ENCODE measurements at places on chromosomes 3 and 15. TPM values are rescaled to one million over a fixed set of nuclear protein-coding genes. Genes with fewer than 3 reads are reported as not detected.

The ACKR2 gene
- total RNA-seq: 8.9 TPM

- DNase-seq: no peak
- peaks cover 4% of the 10 kb centered on the region for H3K4me1 ChIP-seq
- no peaks in the 10 kb centered on the region for H3K27me3 ChIP-seq
- no peak overlapping the region for H3K4me3 ChIP-seq
Measured at GRCh38 chr3:105826778-105827634, 41.8 kb downstream of the CBLB start.

GRCh38 chr3:11900824-11901223, 54.1 kb upstream of the TAMM41 start:
- no peaks in the 10 kb centered on the region for H3K4me1 ChIP-seq
- H3K4me3 ChIP-seq: no peak overlapping the region
- no peak for DNase-seq
- H3K27me3 ChIP-seq: no peaks in the 10 kb centered on the region
- H3K36me3 ChIP-seq: no peaks in the 10 kb centered on the region
- H3K27ac ChIP-seq: no peak overlapping the region

The PCOLCE2 gene
- 1.9 TPM for total RNA-seq

DNA sequence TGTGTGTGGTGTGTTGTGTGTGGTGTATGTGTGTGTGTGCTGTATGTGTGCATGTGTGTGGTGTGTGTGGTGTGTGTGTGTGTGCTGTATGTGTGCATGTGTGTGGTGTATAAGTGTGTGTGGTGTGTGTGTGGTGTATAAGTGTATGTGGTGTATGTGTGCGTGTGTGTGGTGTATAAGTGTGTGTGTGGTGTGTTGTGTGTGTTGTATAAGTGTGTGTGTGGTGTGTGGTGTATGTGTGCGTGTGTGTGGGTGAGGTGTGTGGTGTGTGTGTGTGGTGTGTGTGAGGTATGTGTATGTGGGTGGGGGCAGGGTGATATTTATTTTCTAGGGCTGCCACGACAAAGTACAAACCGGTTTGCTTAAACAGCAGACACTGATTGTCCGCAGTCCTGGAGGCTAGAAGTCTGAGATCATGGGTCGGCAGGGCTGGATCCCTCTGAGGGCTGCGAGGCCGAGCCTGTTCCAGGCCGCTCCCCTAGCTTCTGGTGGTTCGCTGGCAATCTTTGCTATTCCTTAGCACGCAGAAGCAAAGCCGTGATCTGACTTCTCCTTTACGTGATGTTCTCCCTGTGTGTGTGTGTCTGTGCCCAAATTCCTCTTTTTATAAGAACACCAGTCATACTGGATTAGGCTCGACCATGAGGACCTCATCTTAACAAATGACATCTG, 160.2 kb downstream of the XXYLT1 start:
- H3K27ac ChIP-seq: no peak overlapping the region
- no peak for DNase-seq
- H3K27me3 ChIP-seq: no peaks in the 10 kb centered on the region
- H3K4me3 ChIP-seq: no peak overlapping the region
- H3K36me3 ChIP-seq: no peaks in the 10 kb centered on the region

The NCBP2 gene
- 59.9 TPM for total RNA-seq

Measured in kidney (tissue), 22 donors.